ENCODE measurements at places on chromosomes 5 and 9.

DNA sequence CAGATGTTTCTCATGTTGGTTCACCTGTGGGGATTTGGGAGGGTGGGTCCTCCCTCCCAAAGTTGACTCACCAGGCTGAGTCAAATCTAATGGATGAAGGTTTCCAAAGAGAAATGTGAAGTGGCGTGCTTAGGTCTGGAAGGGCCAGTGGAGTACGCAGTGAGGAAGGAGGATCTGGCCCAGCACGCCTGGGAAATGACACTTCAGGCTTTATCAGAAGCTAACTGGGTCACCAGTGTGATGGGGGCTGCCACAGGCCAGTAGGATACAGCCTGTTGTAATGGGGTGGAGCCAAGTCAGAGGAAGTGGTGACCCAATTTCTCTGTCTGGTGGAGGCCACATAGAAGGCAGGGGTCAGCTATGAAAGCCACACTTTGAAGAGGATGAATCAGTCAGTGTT, 18.0 kb downstream of the POLR1E start:
- DNase-seq, result no peak

DNA sequence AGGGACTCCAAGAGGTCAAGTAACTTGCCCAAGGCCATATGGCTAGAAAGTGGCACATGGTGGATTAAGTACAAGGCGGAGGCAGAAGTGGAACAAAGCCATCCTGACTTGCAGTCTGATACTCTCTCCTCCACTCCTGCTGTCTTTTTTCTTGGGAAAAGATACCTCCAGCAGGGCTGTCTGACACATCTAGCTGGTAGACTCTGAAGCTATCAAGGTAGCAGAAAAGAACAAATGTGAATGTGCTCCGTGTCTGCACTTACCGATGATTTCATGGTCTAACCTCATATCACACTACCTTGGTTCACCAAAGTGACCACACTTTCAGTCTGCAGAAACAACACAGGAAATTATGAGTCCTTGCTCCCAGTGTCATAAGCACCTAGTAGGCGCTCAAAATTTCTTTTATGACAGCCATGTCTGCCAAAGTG, 284.8 kb downstream of the CRB2 start:
- DNase-seq, result no peak

DNA sequence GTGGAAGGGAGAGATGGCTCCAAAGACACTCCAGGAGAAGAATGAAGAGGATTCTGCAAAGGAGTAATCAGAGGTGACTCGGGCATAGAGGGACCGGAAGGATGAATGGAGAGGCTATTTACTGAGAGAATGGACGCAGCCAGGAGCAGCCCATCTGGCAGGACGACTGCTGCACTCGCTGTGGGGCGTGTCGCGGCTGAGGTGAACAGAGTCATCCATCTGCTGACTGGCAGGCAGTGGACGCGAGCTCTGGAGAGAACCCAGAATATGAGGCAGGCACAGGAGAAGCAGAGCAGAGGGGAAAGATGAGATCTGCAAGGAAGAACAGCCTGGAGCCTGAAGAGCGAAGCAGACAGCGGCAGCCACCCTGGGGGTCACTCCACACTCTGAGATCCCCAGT, 16.4 kb downstream of the FGF1 start:
- DNase-seq, result no peak

GRCh38 chr5:76099756-76100155, 16.6 kb downstream of the SV2C start:
- no peak for DNase-seq

DNA sequence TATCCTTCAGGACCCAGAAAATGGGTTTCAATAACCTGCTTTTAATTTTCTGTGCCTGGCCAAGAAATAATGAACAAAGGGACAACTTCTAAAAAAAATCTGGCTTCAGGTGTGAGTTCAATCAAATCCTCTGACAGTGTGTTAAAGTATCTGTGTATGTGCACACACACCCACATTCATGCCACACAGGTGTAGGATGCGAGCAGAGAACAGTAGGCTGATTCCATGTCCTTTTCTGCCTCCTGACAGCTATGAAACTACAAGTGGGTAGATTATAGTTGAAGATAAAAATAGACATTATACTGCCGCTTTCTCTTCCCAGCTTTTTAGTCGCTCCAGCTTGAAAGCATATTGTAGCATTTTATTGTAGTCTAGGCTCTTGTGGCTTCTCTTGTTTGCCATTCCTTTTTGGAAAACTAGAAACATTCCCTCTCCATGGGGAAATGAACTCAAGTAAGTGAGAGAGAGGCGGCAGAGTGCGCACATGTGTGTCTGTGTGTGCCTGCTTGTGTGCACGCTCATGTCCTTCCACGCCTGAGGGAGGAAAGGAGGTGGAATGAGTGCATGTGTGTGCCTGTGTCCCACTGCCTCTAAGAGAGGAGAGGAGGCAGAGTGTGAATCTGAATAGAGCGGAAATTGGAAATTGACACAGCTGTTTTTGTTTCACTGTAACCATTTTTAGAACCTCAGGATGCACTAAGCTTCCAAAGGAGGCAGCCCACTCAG, 273.0 kb downstream of the ELAVL2 start:
- no peak for DNase-seq

DNA sequence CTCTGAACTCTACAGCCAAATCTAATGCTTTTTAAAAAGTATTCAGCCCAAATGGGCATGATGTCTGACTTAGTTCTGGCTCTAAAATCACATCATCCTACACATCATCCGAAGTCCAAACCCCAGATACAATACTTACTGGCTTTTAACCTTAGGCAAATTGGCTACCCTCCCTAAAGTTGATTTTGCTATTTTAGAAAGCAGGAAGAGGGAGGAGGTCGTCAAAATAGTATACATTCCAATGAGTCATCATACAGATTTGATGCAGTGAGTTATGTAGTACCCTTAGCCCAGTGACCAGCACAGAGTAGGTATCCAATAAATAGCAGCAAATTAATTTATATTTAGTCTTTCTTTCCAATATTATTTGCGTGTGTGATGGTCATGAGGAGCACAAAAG, 582.0 kb upstream of the TUSC1 start:
- no peak for DNase-seq

DNA sequence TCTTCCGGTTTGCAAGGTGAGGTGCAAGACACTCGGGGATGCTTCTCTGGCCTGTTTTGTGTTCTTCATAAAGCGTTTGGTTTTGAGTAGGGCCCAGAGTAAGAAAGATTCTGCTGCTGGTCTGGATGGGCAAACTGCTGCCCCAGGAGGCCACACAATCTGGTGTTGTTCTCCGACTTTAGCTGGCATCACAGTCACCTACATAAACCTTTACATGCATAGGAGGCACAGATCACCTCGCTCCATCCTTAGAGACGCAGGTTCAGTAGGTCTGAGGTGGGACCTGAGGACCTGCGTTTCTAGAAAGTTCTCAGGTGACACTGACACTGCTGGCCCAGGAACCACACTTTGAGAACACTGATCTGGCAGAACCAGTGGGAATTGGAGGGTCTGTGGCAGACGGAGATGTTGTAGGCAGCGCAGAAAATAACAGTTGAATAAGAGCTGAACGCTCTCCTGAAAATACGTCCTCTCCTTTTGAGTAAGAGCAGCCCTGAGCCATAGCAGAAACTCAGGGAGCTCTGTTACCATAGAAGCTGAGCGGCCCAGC, 3.9 kb upstream of the SLC6A3 start:
- DNase-seq, result no peak

- no peak for DNase-seq
These were observed 49.7 kb downstream of the WWC1 start for GRCh38 chr5:168341178-168341577.

DNA sequence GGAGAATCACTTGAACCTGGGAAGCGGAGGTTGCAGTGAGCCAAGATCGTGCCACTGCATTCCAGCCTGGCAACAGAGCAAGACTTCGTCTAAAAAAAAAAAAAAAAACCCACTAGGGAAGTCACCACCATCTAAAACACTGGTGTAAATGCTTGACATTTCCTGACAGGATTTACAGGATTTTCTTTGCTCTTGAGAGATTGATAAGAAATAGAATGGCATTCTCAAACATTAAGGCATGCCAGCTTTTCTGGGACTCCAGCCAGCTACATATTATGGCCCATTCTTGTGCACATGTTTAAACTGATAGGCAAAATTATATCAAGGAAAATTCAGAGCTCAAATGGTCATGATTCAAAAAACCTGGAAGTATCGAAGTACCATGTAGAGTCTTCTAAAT, 28.7 kb downstream of the GTF3C4 start:
- no peak for DNase-seq

- no peak for DNase-seq
These were observed 28.8 kb downstream of the ADAMTSL2 start for GRCh38 chr9:133563291-133563796.

DNA sequence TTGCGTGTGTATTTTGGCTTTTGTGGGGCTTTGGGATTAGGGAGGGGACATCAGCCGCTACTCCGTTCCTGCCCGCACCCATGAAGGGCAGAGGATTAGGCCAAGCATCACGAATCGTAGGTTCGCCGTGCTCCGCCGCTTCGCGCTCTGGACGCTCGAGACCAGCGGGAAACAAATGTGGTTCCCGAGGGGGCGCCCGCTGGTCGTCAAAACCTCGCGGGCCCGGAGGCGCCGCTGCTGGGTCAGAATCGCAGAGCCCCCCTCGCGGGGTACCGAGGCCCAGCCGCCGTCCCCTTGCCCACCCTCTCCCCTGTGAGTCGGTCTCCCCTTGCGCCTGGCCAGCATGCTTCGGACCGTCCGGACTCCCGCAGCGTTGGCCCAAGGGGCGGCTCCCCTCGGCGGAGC, 2.3 kb upstream of the PAX5 start:
- no peak for DNase-seq

- DNase-seq, result no peak
These were observed 235.7 kb downstream of the TUSC1 start for GRCh38 chr9:25442526-25442925.

- peak; percentile 66 for DNase-seq
These were observed 1.6 kb upstream of the HAPLN1 start for GRCh38 chr5:83721953-83722901.

- DNase-seq, result no peak
These were observed 116.1 kb downstream of the KDM4C start for GRCh38 chr9:6873857-6874256.

GRCh38 chr5:181207214-181207959, 2.4 kb upstream of the TRIM7 start:
- peak; percentile 86 for DNase-seq

GRCh38 chr5:8005416-8005815, 136.5 kb downstream of the MTRR start:
- no peak for DNase-seq

- no peak for DNase-seq
These were observed 9.1 kb downstream of the TGFBR1 start for GRCh38 chr9:99114049-99114440.

DNA sequence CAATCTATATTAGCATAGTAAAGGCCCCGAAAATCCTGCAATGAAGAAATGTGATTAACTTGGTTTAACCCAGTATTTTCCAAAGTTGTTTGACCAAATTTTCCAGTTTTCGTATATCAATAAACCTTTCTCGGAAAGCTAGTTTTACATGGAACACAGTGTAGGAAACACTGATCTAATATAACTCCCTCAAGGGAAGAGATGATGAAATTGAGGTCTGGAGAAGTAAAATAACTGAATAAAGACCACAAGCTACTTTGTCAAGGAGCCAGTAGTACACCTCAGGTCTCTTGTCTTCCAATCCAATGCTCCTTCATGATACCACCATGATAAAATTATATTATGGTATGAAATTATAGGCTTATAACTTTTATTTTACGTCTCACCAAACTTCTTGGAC, 118.1 kb upstream of the TARS1 start:
- DNase-seq, result no peak

DNA sequence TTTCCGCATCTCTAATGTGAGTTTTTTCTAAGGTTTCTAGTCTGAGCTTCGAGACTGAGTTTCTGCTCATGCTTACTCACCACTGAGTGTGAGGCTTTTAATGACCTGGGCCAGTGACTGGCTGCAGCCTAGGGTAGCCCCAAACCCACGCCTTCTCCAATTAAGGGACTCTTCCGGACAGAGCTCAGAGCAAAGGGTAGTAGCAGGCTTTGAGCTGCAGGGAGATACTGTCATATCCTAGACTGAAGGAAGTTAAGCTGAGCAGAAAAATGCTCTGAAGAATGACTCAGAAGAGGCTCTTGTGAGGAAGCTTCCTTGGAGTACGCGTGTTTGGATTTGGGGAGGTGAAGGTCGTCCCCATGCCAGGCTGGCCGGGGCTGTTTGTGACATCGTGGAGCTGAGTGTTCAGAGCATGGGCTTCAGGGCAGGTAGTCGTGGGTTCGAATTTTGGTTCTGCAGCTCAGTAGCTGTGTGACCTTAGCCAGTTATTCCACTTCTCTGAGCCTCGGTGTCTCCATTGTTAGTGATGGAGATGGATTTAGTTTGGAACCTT, 3.5 kb downstream of the USP20 start:
- no peak for DNase-seq

- DNase-seq, result no peak
These were observed 81.9 kb downstream of the ISL1 start for GRCh38 chr5:51465165-51465564.

- no peak for DNase-seq
These were observed 450.2 kb downstream of the NR2F1-AS1 start for GRCh38 chr5:93130624-93131490.

- no peak for DNase-seq
These were observed 30.5 kb upstream of the ERBIN start for GRCh38 chr5:65895891-65896290.

DNA sequence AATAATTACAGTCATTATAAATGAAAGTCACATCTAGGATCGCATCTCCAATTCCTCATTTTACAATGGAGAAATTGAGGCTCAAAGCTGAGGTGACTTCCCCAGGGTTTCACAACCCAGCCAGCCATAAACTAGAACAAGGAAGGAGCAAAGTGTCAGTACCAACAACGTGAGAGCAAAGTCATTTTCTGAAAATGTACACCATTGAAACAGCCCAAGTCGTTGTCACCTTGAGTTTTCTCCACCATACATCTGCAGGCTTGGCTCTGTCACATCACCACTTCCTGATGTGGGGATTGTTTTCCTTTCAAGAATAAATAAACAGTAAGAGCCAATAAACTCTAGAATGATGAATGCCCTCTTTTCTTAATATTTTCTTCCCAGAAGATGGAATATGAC, 184.5 kb upstream of the PTGER4 start:
- no peak for DNase-seq

DNA sequence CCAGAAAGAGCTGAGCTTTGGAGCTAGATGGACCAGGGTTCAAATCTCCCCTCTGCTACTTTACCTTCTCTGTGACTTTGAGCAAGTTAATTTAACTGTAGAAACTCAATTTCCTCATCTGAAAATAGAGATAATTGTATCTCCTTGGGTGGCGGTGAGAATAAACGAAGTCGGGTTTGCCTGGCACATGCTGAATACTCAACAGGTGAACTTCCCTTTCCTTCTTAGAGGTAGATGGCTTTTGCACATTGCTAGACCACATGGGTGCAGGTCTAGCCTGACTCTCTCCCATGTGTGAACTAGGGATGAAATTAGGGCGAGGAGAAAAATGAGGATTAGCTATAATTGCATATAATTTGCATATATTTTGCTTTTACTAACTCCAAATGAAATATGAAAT, 31.4 kb upstream of the GTF2H2C start:
- no peak for DNase-seq

DNA sequence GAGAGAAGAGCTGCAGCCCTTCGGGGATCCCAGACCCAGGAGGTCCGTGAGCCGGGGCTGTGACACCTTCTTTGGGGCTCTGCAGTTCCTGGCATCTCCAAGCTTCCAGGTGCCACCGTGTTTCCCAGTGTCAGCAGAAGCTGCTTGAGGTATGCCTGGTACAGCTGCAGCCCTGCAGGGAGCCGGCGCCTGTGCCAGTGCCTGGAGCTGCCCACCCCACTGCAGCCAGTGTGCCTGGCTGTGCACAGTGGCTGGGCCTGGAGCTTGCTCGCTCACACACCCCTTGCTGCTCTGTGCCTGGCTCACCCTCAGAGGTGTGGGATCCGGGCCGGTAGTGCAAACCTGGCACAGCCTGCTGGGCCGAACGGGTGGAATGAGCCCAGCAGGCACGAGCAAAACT, 65.5 kb downstream of the NACC2 start:
- DNase-seq, result no peak

Data from HCT116 (cell line).